ENCODE measurements at places on chromosomes 16 and 17.

- DNase-seq, result no peak
Measured at GRCh38 chr16:30000735-30001631, 4.9 kb downstream of the INO80E start.

- DNase-seq, result no peak
Measured at GRCh38 chr17:32525122-32525521, 38.3 kb downstream of the CDK5R1 start.

GRCh38 chr16:79863128-79864031 is 262.8 kb upstream of the MAF start:
- no peak for DNase-seq

DNA sequence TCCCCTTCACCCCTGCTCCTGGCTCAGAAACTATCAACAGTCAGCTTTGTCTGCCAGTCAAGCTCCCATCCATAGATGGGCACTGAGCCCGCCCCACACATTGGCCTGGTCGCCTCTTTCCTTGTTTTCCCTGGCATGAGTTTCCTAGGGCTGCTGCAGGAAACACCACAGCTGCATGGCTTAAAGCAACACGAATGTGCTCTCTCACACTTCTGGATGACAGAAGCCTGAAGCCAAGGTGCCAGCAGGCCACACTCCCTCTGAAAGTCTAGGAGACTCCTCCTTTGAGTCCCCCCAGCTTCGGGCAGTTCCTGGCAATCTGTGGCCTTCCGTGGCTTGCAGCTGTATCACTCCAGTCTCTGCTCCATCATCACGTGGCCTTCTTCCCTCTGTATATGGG is 69.9 kb downstream of the TBC1D16 start:
- DNase-seq, result no peak
